Stimulated activated CD8-positive, alpha-beta memory T cell treated with anti-CD3 and anti-CD28 coated beads, Interleukin-2, amount 100 ng/mL, for 1 hour (primary cell): ENCODE measurements at places on chromosomes 7 and 10.

DNA sequence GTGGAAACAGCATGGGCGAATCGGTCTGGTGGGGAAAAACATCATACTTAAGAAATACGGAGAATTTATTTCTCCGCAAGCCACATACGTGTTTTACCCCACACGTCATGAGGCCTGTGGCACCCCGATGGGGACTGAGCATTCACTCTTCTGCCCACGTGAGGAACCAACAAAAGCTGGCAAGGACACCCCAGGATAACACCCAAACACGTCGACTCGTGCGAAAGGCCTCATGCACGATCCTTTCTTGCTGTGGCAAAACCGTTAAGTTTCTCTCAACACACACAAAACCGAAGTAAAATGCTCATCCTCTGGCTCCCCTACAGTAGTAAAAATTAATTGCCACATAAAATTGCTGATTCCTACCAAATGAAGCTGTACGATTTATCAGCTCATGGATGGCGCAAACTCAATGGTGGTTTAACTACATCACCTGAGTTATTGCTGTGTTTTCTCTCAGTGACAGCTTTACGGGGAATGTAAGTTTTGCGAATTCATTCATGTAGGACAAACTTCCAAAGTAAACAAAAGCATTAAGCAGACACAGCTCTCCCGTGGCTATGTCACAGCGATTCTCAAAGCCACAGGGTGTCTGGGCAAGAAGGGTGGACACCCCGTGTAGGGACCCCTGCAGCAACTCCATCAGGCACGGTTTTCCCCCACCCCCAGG, 97.0 kb downstream of the CTBP2 start:
- DNase-seq: no peak

DNA sequence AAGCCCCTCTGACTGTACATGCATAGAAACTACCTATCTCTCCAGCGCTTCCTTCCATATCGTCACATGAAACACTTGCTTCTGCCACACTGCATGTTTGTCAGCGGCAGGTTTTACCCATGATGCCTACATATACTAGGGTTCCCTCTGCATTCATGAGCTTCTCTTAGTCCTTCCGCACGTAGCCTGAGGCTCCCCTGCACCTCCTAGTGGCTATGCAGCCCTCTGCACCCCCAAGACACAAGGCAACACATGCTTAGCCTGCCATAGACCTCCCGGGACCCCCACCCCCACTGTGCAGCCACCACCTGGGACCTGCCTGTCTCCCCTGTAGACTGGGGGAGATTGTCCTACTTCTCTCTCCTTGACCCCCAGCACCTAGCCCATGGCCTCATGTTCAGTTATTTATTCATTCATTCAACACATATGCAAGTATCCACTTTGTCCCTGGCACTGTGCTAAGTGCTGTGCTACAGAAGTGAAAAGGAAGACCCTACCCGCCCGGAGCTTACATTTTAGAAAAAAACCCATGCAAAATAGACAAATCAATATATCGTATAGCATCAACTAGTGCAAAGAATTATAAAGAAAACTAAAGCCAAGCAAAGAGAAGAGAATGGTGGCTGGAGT, 23.5 kb downstream of the TMEM273 start:
- DNase-seq: no peak

DNA sequence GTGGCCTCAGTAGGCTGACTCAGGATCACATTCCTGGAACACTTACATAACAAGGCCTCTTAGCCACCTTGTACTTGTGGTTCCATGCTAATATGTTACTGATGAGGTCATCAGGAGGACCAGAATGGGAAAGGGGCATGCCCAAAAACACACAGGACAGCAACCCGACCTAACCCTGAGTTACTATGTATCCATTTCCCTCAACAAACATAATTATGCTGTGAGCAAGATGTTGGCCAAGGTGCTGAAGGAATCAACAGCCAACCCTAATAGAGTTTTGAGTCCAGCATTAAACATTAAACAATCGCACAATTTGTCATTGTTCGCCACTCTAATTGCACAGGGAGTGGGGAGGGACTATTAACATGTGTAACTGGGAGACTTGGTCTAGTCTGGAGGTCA, 129.4 kb downstream of the PLPP4 start:
- no peak for DNase-seq

DNA sequence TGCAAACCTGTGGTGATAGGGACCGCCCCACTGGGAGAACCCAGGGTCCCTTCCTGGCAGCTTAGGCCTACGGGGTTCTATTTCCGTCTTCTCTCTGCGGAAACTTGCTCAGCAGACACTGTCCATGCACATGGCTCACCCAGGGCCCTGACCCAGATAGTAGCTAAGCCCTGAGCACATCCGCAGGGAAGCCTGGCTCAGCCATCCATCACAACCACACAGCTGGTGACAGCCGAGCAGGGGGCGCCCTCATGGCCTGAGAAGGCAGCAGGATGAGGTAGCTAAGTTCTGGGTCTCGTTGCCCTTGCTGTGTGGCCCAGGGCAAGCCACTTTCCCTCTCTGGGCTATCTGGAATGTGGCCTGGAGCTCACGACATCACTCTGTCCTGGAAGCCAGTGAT, 23.3 kb downstream of the NPTX2 start:
- DNase-seq: no peak

DNA sequence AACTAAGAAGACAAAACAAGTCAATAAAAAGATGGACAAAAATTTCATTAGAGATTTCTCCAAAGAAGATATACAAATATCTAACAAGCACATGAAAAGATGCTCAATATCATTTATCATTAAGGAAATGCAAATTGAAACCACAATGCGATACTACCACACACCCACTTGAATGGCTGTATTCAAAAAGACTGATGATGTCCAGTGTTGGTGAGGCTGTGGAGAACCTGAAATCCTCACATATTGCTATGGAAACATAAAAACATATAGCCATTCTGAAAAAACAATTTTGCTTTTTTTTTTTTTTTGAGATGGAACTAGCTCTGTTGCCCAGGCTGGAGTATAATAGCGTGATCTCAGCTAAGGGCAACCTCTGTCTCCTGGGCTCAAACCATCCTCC, 124.1 kb upstream of the LAMB4 start:
- no peak for DNase-seq

DNA sequence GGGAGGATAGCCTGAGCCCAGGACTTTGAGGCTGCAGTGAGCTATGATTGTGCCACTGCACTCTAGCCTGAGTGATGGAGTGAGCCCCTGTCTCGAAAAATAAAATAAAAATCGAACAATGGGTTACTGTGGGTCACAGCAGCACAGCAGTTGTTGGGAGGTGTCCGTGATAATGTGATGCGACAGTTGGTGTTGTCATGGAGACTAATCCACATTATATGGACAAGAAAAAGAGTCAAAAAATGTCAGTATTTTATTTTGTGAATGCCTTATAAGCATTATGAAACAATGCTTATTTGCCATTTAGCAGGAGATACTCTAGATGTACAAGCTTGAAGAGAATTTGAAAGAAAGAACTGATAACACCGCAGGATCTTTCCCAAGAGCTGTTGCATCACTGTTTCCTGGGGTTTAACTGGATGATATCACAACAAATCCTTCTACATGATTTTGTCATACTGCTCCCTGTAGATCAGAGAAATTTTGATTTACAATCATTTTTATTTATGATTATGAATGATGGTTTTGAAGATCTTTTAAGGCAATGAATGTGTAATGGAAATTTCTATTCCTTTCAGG, 195.4 kb downstream of the BAMBI start:
- no peak for DNase-seq

- DNase-seq: no peak
Measured at GRCh38 chr10:124906551-124907001, 35.3 kb upstream of the ZRANB1 start.

- no peak for DNase-seq
Measured at GRCh38 chr7:78967046-78967445, 486.4 kb downstream of the MAGI2 start.

GRCh38 chr7:51187941-51188340, 128.7 kb downstream of the COBL start:
- no peak for DNase-seq

DNA sequence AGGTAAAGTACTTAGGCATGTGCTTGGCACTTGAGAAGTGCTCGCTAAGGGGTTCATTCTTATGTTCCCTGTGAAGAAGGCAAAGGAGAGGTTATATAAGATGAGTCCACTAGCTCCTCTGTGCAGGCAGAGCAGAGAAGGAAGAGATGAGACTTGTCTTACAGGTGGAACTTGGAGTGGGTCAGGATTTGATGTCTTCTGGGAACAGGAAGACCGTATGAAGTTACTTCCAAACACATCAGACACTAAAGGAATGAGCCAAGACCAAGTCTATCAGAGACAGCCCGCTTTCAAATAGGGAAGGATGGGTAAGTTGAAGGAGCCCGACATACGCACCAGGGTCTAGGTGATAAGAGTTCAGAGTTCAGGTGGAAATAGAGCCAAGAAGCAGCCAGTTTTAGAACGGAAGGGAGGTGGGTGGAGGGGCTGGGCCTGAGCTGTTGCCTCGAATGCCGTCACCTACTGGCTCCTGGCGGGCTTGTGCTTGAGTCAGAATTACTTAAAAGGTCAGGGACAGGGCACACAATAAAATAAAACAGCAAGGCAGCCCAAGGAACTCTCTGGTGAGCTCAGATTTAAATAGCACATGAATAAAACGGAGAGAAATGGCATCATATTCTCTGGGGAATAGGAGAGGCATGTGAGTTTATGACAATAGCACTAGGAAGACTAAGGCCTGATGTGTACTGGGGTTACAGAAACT, 56.1 kb upstream of the GRB10 start:
- DNase-seq: no peak

DNA sequence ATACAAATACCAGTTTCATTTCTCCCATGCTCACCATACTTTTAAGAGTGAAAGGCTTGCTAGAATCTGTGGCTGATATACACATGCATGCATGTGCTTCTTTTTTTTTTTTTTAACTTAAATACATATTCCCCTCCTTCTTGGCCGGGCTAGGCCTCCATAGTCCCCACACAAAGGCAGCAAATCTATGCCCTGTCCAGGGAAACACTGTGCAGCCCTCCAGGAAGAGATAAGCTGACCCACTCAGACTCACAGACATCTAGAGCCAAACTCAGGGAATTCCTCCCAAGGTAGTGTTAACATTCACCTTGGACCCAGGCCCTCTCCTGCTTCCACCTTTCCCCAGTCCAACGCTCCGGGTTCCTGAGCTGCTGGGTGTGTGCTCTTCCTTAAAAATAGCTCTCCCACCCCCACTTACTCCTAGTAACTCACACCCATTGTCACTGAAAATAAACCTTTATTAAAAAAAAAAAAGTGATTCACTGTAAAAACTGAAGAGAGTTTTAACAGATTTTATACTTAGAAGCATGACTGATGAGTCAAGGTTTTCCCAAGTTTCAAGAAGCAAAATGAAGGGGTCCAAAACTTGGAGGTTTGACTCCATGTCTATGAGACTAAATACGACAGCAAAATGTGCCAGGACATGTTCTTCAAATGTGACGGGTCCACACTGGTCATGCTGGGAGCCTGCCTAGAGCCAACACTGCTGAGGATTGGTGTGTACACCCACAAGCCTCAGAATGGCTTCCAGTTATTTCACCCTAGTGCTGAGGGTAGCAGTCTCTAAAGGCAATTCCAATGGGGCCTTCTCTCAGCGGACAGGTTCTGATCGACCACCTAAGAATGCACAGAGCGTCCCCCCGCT, 159.5 kb downstream of the GLI3 start:
- no peak for DNase-seq

- DNase-seq: no peak
Measured at GRCh38 chr10:34715511-34716187, 99.4 kb downstream of the PARD3 start.

GRCh38 chr10:4596951-4597350, 229.1 kb upstream of the AKR1E2 start:
- DNase-seq: no peak

GRCh38 chr10:131184503-131184902, 127.0 kb downstream of the TCERG1L start:
- DNase-seq: no peak

DNA sequence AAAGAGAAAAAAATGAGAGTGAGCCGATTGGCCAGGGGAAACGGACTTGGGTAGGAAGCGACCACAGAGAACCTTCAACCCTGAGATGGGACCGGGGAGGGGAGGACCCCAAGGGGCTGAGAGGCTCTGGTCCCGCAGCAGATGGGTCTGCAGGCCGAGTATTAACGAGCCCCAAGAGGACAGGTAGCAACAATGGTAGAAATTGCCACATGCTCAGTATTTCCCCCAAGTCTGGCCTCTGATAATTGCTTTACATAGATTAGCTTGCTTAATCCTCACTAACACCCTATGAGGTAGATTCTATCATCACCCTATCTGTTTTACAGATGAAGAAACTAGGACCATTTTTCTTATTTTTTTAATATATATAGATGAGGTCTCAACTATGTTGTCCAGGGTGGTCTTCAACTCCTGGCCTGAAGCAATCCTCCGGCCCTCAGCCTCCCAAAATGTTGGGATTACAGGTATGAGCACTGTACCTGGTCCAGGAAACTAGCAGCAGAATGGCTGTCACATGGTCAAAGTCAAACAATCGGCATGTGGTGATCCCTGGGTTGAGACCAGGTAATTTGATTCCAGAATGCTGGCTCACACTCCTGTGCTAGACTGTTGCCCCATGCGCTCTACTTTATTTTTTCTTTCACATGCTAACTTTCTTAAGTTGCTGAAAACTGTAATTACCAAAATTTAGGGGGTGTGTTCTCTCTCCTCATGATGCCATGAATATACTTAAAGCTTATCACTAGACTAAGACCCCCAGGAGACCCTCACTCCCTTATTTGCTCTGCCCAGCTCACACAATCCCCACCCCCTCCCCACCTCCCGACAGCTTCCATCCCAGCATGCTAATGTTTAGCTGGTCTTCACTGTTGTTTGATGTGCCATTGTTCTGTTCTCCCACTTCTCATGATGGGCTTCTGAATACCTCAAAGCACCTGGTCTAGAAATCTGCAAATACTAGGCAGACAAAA, 67.9 kb upstream of the AFAP1L2 start:
- DNase-seq: no peak

- DNase-seq: no peak
Measured at GRCh38 chr10:101778151-101778780, 2.4 kb upstream of the FGF8 start.

DNA sequence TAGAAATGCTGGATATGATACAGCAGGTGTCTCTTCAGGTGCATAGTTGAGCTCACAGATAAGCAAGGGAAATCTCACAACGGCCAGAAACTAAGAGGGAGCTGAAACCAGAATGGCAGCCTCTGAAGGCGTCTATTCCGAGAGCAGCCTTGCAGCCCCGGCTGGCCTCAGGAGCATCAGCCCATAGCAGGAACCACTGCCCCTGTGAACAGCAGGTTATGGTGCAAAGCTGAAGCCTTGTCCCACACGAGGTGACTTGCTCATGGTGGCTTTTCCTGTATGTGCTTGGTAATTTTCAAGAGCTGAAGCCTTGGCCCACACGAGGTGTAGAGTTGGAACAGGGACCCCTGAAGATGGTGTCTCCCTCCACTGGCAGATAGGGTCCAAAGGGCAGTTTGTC, 33.2 kb downstream of the BNIP3 start:
- DNase-seq: no peak
